ENCODE measurements at places on chromosomes 2 and 18. TPM values are rescaled to one million over a fixed set of nuclear protein-coding genes. Genes with fewer than 3 reads are reported as not detected.

DNA sequence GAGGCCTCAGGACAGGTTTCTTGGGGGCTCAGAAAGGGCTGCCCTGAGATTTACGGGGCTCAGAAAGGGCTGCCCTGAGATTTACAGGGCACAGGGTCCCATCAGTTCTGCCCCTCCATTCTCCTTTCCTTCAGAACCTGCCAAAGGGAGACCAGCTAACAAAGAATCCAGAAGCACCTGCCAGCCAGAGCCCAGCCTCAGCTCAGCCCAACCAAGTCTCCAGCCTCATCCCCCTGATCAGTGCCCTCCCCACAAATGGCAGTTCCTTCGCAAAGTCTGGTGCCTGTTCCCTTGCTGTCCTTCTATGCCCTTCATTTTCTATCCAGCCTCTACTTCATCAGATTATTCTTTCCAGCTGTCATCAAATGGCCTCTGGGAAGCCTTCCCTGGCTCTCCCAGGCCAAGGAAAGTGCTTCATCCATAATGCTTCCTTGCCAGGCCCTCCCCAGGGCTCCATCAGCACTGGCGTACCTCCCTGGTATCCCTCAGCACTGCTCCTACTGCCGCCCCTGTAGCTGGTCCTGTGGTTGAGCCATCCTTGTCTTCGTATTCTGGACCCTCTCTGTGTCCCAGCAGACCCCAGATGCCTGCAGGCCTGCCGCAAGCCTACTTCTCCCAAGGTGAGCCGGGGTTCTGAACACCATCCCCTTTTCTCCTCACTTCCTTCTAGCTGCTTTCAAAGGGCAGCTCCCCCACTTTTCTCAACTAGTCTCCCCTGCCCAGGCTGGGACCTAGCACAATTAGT is 96.2 kb upstream of the EPAS1 start:
- no peaks in the 10 kb centered on the region for H3K27me3 ChIP-seq
- no peak overlapping the region for H3K4me3 ChIP-seq
- no peak overlapping the region for H3K27ac ChIP-seq

DNA sequence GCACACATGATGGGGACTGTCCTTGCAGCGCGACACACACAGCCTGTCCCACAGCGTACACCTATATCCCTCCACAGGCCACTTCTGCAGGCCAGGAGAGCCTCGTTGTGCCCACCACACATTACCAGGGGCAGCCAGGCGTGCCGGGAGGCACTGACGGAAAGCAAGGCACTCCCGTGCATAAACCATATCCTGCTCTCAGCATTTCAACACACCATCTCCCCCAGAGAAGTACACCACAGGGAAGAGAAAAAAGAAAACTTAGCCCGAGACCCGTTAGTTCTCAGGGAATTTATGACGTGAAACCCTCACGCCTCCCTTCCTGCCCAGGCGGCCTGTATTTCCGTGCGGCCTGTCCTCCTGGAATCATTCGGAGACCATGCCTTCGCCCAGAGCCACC is 24.6 kb upstream of the SALL3 start:
- no peaks in the 10 kb centered on the region for H3K36me3 ChIP-seq
- H3K4me1 ChIP-seq = no peaks in the 10 kb centered on the region

The VWA3B gene
- total RNA-seq = not detected

The ZCCHC2 gene
- 17.3 TPM for total RNA-seq

- DNase-seq = no peak
- no peak overlapping the region for H3K27ac ChIP-seq
- no peak overlapping the region for H3K4me3 ChIP-seq
- H3K4me1 ChIP-seq = 0 out of 2 replicates have a peak, but pooled peaks cover 4% of the 10 kb centered on the region
Observed at GRCh38 chr2:27306573-27307286, 1.5 kb downstream of the UCN start.

The TUBA3E gene
- not detected for total RNA-seq
